ENCODE measurements at places on chromosomes 2 and 18.

DNA sequence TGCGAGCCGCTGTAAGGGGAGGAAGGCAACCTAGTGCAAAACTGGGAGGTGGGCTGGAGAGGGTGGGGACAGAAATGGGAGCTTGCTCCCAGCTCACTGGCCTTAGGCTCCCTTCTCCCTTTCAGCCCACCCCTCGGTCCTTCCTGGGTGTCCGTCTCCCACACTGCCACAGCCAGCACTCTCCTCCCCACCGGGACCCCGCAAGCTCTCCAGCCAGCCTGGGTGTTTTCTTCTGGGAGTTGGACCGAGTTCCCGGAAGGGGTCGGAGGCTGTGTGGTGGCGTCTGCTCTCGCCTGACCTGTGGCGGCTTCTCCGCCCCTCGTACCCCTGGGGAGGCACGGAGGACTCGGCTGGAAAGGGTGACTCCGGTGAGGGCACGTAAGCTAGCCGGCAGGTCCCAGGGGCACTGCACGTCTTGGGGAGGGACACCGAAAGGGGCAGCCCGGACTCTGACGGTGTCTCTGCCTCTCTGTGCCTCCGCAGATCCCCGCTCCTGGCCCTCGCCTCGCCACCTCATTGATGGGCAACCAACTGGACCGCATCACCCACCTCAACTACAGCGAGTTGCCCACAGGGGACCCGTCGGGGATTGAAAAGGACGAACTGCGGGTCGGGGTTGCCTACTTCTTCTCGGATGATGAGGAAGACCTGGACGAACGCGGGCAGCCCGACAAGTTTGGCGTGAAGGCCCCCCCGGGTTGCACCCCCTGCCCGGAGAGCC lies 1.1 kb downstream of the LRATD1 start:
- DNase-seq: peak; percentile 48

- no peak for DNase-seq
These were observed 115.8 kb upstream of the PDE1A start for GRCh38 chr2:182542501-182543258.

DNA sequence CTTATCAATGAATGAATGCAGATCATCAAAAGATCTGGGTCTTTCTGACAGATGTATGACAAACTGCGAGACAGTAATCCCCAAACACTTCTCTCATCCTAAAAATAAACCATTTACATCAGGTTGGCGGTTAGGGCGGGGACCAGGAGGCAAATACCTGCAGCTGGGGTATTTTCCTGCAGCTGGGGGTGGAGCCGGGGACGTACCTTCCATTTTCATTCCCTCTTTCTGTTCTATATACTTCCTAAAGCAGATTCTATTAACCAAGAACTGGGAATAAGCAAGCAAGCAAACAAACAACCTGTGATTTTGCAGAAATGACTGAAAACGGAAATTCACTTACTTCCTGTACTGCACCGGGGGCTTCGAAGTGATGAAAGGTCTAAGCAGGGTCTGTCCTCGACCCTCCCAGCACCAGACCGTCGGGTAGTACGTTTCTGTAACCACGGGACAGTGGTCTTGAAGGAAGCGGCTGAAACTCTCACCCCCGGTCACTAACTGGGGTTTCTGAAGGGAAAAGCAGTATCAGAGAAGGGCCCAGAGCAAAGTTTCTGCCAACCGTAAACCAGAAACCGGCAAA lies 1.2 kb downstream of the ABHD3 start:
- DNase-seq: peak; percentile 39

- peak; percentile 54 for DNase-seq
These were observed 844.6 kb upstream of the ID2 start for GRCh38 chr2:7837237-7837760.

DNA sequence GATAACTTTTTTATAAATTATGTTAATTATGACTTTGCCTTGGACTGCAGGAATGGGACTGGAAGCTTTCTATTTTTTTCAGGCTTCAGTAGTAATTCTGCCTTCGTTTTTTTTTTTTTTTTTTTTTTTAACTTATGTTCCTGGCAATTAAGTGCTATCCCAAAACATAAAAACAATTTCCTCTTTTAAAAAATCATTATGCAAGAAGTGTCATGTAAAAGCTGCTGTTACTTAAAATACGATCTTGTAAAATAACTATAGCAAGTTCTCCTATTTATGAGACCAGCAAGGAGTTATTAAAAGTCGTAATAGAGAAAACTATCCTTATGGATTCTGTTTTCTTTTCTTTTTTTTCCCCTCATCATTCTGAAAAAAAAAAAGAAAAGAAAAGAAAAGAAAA lies 301.6 kb upstream of the FBXO11 start:
- no peak for DNase-seq

DNA sequence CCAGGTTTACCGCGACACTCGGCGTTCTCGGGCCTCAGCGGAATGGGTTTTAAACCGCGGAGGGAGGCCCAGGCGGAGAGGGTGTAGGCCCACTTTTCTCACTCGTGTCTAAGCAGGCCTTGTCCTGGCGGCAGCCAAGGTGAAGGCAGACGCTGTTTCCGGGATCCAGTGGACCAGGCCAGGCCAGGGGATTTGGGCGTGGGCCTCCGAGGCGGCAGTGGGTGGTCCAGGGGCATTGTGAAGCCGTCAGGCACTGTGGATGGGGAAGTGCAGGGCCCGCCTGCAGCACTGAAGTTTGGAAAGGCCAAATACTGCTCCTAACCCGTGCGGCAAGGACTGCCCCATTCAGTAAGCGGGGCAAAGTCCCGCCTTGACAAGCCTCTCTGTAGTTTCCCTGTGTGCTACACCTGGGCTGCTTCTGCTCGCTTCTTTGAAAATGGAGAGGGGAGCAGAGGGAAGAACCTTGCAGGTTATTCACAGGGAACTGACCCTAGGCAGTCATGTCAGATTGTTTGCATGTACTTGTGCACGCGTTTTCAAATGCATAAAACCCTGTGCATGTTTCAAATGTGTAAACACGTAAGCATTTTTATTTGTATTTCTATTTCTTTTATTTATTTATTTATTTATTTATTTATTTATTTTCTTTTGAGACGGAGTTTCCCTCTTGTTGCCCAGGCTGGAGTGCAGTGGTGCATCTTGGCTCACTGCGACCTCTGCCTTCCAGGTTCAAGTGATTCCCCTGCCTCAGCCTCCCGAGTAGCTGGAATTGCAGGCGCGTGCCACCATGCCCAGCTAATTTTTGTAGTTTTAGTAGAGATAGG lies 7.5 kb upstream of the DLX2 start:
- DNase-seq: no peak

- no peak for DNase-seq
These were observed 8.5 kb downstream of the SLC66A2 start for GRCh38 chr18:79942786-79943607.

DNA sequence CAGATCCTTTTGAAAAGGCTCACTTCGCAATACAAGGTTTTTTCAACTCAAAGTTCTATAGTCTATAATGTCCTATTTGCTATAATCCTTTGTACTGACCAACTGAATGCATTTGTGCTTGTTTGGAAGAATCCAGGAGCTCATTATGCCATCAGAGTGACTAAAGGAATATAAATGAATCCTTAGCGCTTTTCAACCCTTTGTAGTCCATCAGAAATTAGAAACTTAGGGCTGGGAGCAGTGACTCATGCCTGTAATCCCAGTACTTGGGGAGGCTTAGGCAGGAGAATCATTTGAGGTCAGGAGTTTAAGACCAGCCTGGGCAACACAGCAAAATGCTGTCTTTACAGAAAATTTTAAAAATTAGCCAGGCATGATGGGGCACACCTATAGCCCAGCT lies 330.2 kb upstream of the CHAC2 start:
- no peak for DNase-seq

DNA sequence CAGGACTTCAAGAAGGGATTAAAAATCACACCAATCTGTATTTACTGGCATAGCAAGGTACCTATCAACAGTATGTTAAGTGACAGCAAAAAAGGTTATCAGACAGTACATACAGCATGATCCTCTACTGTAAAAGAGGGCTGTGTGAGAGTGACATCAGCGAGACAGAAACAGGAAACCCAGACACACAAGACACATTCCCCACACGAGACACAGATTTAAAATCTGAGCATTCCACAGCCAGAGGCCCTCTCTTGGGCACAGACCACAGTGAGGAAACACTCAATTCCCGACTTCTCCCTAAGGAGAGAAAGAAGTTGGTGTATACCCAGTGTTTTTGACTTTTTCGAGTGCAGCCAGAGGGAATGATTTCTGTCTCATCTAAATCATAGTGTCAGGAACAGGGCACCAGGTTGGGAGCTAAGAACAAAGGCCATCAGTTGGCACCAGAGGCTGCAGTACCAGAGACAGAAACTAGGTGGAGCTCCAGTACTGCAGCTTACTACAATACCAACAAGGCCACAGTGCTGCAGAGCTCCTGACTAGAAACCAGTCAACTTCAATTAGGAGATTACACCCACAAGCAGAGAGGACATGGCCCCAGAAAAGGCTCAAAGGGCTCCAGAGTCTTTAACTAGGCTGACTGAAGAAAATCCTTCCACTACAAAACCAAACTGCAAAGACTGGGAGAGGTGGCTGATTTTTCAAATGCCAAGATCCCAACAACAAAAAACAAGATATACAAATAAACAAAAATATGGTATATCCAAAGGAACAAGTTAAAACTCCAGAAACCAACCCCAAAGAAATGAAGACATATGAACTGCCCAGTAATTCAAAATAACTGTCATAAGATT lies 41.0 kb downstream of the UNC50 start:
- peak; percentile 86 for DNase-seq

DNA sequence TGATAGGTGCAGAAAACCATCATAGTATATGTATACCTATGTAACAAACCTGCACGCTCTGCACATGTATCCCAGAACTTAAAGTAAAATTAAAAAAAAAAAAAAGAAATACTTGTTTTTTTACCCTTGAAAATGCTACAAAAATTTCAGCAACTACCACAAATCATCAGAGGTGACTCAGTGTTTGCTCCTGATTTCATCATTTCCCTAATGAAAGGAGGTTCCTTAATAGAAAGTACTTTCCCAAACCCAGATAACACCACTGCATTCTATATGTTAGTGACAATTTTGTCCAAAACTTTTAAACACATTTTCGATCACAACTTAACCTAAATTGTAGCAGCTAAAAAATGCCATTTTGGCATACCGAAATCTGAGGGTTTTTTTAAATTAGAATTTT lies 163.3 kb downstream of the SLC39A10 start:
- DNase-seq: no peak
